ENCODE measurements at places on chromosomes 6 and 20. TPM values are rescaled to one million over a fixed set of nuclear protein-coding genes. Genes with fewer than 3 reads are reported as not detected.

DNA sequence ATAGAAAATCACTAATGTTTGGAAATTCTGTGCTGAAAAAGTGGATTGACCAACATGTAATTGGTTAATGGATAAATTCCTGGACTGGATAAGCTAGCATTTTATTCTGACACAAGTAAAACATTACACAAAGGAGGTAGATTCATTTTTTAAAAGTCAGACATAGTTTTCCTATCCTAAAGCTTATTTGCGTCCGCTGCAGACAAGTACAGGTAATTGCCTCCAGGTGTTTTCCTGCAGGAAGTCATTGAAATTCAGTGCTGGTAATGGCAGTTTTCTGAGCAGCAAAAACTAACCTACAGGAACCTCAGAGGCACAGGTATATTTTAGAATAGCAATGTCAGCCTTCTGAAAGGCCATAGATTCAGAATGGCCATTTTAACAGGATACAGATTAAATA is 20.0 kb upstream of the HIVEP1 start:
- DNase-seq: no peak

Gene TASP1
- 15.0 TPM for polyA plus RNA-seq

GRCh38 chr6:50236164-50236563 is 186.4 kb upstream of the DEFB112 start:
- no peak for DNase-seq

DNA sequence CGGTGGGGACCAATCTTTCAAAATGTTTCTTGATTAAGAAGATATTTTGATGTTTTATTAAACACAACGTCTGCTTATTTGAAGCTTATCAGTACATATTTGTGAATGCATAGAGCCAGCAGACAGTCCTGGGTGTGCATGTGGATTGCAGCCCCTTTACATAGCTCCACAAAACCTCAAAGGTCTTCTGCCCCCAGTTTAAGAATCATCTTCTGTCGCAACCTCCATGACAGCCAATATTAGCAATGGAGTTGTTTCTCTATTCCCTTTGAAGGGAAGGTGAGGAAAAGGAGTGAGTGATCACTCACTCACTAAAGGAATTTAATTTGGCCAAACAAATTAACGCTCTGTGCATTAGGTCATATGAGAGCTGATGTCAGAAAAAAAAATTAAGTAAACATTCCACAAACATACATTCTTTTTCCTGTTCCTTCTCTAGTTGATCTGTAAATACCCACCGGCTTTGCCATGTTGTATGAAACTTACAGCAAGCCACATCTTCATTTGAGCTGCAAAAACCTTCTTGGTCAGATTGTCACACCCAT is 152.9 kb downstream of the SIM1 start:
- no peak for DNase-seq

DNA sequence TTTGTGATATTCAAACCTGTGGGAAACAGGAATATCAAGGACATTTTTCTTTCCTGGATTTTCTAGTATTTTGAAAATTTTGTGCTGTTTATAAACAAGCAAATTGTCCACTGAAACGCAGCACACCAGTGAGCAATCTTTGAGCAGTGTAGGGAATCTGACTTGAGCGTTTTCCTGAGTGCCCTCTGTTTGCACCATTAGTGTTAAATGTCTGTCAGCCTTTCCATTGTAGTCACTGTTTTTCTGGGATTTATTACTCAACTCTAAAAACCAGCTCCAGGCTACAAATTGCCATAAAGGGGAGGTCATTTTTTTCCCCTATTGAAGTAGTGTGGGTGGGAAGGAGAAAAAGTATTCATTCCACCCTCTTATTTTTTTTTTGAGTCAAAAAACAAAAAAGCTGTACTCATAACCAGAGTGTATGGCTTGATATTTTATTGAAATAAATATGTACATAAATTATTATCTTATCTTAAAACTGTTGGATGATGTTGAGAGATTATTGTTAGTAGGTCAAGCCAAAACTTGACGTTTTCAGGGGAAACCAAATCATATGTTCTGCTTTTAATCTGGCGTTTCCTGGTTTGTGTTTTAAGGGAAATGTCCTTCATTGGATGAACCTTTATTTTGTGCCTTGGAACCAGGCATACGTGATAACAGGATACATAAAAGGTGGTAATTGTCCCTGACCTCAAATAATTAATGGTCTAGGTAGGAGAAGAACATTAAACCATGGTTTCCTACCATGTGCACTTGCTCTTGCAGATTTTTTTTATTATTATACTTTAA is 51.8 kb downstream of the TSHZ2 start:
- DNase-seq: no peak

DNA sequence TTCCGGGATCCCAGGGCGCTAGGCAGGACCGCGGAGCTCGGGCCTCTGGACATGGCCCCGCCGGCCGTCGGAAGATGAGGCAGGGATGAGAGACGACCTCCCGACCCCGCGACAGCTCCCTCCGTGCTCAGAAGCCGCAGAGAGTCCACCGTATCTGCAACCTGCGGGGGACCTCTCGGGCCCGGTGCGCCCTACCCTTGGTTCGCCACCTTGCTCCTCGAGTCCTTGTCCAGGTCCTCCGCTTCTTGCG is 301 bp downstream of the PPP1R3D start:
- no peak for DNase-seq

DNA sequence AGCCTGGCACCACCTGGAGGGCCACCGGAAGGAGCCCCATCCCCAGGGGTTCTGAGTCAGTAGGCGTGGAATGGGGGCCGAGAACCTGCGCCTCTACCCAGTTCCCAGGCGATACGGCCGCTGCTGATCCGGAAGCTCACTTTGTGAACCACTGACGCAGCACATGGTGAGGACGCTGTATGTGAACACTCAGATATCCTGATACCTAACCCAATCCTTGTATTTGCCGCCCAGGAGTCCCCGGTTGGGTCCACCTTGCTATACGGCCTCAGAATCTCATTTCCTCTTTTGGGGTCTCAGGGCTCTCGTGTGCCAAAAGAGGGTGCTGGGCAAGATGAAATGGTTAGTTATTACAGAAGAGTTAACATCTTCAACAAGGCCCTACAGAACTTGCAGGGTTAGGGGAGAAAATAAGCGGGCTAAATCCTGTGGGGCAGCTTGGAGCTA is 604 bp upstream of the RAB5IF start:
- no peak for DNase-seq

DNA sequence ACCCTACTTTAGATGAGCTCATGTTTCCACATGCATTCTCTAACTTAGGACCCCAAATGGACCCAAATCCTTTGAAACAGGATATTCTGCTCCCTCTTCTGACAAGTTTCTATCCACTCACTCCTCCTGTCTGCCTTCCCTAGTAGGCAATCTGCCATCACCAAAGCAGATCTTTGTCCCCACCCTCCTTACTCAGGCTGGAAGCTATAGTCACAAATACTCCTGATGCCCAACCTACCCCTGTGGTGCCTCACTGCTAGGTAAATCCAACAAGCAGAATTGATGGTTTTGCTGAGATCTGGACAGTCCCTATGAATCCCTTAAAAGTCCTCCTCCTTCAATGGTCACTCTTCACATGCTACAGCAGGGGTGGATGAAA is 21.7 kb downstream of the ELOVL5 start:
- DNase-seq: no peak

- no peak for DNase-seq
Observed at GRCh38 chr6:4176907-4177306, 41.5 kb upstream of the ECI2 start.

DNA sequence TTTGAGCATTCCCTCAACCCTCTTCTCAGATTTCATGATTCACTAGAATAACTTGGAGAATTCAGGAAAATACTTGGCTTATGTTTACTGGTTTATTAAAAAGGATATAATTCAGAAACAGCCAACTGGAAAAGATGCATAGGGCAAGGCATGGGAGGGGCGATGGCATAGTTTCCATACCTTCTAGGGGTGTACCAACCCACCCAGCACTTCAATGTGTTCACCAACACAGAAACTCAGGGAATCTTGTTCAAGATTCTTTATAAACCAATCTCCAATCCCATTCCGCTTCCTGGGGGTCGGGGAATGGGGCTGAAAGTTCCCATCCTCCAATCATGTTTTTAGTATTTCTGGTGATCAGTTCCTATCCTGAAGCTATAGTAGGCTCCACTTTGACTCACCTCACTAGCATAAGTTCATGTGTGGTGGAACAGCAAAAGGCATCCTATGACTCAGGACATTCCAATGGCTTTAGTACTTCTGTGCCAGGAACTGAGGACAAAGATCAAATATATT is 164.4 kb downstream of the SIM1 start:
- DNase-seq: no peak

Gene MATN4
- 0.41 TPM for polyA plus RNA-seq

DNA sequence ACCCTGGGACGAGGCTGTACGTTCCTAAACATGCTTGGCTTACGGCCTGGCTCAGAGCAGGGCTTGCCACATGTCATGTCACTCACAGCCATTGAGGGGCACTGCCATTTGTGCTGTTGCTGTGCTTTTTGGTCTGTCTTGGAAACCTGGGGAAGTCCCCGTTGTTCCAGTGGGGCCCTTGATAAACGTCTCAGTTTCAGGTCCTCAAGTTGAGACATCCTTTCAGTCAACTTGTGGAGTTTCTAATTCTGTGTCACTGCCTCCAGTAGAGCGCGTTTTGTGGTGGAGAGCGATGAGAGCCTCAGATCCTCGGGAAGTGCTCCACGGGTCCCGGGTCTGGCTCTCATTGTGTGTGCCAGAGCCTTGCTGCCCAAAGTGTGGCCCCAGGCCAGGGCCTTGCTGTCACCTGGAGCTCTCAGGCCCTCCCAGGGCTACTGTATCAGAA is 43.0 kb upstream of the CCR6 start:
- DNase-seq: no peak

Gene CST7
- 0.61 TPM for polyA plus RNA-seq

Gene ANKEF1
- polyA plus RNA-seq: 10.3 TPM

Gene SMIM28
- polyA plus RNA-seq: not detected

DNA sequence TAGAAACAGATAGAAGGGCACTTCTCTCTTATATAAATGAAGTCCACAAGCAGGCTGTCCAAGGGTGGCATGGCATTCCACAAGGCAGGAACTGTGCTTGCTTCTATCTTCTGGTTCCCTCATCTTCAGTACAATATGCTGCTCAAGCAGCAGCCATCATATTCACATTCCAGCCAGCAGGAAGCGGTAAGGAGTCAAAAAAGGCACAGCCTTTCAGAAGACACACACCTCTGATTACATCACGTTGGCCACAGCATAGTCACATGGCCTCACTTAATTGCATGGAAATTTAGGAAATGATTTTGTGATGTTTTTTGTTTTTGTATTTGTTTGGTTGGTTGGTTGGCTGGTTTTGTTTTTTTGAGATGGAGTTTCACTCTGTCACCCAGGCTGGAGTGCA is 19.0 kb downstream of the REM1 start:
- DNase-seq: no peak

DNA sequence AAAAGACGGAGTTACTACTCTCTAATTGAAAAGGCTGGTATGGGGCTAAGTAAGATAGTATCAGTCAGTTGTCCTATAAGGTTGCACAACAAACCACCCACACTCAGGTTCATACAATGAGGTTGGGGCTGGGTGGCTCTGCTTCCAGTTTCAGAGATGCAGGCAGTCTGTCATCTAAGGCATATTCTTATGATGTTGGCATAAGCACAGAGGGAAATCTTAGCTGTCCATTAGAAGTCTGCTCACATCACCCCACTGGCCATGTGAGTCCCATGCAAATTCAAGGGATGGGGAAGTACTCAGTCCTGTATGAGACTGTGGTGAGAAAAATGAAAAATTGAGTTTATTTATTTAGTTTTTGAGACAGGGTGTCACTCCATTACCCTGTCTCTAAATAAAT is 118.6 kb downstream of the LAMP5 start:
- no peak for DNase-seq

DNA sequence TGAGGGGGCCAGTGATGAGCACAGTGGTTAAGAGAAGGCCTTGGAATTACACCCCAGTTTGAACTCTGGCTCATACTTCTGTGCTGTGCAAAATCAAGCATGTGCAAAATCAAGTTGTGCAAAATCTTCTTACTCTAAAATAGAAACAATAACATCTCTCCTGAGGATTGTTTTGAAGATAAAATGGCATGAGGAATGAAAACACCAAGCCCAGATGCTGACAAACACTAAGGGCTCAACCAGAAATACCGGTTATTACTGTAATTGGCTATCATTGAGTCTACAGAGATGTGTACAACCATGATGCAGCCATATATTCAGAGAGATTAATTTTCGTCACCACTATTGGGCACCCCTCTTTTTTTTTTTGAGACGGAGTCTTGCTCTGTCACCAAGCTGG is 5.9 kb upstream of the BCAS1 start:
- DNase-seq: no peak

GRCh38 chr6:31797588-31797987 is 2.0 kb upstream of the VARS1 start:
- DNase-seq: no peak

Gene MPC1
- 87.1 TPM for polyA plus RNA-seq

DNA sequence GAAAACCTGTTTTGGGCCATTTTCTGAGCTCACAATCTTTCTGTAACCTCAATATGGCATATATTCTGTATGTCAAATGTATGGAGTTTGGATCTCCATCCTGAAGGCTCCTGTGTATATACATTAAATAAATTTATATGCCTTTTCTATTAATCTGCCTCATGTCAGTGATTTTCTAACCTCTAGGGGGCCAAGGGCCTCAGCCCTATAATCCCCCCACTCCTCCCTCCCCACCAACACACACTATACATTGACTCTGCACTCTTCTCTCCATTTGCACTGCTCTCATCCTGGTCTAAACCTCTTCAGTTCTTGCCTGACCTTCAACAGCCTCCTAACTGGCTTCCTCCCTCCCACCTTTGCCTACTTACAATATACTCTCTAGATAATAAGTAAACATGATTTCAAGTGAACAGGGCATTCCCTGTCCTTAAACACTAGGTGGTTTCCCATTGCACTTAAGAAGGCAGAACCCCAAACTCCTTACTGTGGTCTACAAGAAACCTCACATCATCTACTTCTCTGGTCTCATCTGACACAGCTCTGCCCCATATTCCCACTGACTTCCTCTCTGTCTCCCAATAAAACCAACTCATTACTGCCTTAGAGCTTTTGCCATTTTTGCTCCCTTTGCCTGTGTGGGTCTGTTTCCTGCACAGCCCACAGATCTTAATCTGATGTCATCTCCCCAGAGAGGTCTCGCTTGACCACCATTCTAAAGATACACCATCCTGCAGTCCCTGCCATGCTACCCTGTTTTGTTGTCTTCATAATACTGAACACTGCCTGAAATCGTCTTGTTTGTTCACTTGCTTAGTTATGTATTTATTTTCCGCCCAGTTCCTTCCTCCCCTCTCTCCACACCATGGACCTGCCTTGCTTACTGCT is 213.7 kb downstream of the SYNE1 start:
- DNase-seq: no peak

Gene TFAP2C
- 0.82 TPM for polyA plus RNA-seq

DNA sequence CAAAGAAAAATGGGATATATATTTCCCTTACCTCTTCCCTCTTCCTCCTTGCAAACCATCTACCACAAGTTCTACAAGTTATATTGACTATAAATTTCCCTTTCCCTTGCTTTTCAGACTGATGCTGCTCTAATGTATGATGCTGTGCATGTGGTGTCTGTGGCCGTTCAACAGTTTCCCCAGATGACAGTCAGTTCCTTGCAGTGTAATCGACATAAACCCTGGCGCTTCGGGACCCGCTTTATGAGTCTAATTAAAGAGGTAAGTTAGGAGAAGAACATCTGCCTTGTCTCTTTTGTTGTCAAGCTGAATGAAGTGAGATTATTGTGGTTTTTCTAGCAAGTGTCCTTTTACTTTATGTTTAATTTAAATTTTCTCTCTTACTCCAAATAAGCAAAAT is 406.0 kb downstream of the GRIK2 start:
- no peak for DNase-seq

Gene CYP39A1
- polyA plus RNA-seq: 8.1 TPM

Gene PGC
- not detected for polyA plus RNA-seq
